ENCODE measurements at places on chromosomes 3 and 15.

- ATAC-seq = no peak
These were observed 175.0 kb upstream of the MCTP2 start for GRCh38 chr15:94056314-94056713.

- ATAC-seq = peak; percentile 92
These were observed 41.4 kb downstream of the ROBO2 start for GRCh38 chr3:77081240-77081661.

DNA sequence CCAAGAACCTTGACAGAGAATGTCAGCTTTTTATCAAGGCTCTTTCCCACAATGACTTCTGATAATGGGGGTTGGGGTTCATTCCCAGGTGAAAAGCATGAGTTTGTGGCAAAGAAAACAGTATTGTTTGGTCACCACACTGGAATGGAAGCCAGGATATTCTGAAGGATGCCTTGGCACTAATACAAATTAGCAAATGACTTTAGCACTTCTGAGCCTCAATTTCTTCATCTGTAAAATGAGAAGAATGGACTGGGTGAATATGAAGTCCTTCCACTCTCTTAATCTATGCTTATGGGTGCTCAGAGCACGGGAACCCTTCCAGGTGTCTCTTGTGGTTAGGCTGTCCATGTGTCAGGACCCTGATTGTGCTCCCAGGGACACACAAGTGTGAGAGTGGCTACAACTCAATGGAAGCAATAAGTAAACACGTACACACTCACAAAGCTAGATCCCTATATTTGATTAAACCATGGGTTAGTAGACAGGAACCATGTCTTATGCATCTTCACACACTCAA, 21.4 kb downstream of the RAB27A start:
- no peak for ATAC-seq

DNA sequence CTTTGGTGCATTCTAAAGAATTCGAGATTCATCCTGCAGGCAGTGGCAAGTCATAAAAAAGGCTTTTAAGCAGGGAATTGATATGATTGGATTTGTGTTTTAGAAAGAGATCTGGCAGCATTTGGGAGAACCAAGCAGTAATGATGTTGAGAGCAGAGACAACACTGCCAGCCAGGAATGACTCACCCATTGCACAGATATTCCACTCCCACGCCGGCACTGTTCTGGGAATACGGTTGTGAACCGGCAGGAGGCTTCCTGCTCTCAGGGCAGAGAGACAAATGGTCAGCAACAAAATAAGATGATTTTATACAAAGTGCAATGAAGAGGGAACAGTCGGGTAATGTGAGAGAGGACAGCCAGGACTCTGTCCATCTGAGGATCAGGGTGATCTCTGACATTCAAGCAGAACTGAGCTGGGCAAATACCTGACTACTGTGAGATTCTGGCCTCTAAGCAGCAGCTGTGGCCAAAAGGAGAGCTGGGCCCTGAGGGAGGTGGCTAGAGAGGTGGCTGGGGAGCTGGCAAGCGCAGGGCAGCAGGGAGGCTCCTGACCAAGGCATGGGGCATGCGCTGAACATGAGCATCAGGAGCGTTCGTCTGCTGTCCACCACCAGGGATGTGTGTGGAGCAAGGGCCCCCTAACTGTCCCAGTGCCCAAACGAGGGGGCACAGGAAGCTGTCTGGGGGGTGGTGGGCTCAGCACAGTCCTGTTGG, 56.1 kb upstream of the PLXNA1 start:
- peak; percentile 79 for ATAC-seq

DNA sequence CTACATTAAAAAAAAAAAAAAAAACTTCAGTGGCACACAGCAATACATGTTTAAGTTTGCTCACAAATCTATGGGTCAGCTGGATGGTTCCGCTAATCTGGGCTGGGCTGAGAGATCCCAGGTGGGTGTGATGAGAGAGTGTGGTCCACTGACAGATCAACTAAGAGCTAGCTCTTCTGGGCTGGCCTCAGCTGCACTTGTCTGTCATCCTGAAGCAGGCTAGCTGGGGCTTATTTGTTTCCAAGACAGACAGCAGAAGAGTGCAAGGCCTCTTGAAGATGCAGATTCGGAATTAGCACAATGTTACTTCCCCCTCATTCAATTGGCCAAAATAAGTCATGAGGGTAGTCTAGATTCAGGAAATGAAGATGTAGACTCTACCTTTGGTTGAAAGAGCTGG, 56.5 kb downstream of the SIDT1 start:
- no peak for ATAC-seq

GRCh38 chr15:85785887-85786780, 8.6 kb downstream of the KLHL25 start:
- peak; percentile 79 for ATAC-seq

All from esophagus mucosa (tissue), 1 donor.